Aorta (tissue), 5 donors: ENCODE measurements at places on chromosomes 2 and 18.

DNA sequence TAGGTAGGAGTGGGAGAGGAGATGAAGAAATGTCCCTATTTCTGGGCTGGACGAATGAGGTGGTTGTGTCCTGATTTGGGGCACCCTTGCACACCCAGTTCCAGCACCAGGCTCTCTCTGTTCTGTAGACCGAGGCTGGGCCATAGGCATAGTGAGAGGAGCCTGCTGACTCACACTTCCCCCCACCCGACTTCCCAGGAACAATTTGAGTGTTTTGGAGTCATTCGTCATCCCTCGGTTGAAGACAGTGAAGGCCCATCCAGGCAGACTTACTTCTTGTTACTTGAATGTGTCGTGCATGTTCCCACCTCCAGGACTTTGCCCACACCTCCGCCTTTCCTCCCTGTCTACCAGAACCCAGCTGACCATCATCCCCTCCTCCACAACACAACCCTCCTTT is 179.1 kb downstream of the HAUS1 start:
- no peak for DNase-seq

GRCh38 chr2:169978402-169979017 is 151.3 kb downstream of the UBR3 start:
- DNase-seq: no peak

- DNase-seq: no peak
Observed at GRCh38 chr2:85255813-85256594, 71.8 kb downstream of the TGOLN2 start.

DNA sequence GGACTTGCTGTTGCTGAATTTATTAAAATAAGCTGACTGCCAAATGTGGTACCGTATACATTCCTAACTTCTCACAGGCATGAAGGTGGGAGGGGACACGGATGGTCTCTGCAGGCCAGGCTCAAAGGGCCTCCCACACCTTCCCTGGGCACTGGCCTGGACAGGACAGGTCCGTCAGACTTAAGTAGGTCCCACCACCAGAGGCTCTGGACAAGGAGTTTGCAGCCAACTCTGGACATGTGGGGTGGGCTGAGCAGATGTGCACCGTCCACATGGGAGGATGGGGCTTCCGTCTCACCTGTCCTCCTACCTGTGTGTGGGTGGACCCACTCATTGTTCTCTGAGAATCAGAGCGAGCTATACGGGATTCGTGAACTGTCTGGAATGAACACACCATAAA is 8.2 kb downstream of the ODC1 start:
- no peak for DNase-seq

DNA sequence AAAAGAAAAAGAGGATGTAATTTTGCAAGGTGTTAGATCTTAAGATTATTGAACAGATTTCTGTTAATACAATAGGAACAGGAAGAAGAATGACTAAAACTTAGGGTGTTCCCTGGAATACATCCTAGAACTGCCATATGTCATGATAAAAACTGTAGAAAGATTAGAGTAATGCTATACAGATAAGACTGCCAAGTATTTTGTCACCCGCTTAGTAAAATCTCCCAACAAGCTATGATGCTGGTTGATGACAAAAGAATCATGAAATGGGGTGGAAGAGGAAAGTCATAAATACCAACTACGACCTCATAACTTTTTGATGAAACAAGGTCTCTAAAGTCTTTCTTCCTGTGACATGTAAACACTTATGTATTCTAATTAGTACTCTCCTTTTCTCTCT is 163.6 kb upstream of the COL3A1 start:
- DNase-seq: no peak

DNA sequence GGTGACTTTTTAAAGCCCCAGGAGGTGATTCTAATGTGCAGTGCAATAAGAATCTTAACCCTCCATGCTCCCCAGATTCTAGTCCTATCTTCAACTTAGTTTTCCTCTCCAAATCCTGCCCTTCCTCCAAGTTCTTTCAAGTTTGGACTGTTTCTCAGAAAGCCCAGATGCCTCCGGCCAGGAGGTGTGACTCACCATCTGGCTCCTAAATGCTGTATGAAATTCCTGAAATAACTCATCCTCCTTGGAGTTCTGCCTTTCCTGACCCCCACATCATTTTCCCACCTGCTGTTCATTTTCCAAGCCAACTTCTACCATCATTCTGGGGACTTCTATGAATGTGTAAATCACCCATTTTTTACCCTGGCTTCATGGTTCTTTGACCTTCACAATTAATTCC is 118.2 kb upstream of the NOL4 start:
- no peak for DNase-seq

GRCh38 chr2:130720036-130720435 is 8.8 kb upstream of the GPR148 start:
- DNase-seq: no peak

GRCh38 chr2:44744961-44745892 is 196.3 kb upstream of the SIX3 start:
- DNase-seq: no peak

GRCh38 chr2:85772019-85772745 is 18.4 kb downstream of the ATOH8 start:
- peak; percentile 100 for DNase-seq

- DNase-seq: no peak
Observed at GRCh38 chr2:164447660-164448059, 173.6 kb downstream of the GRB14 start.

DNA sequence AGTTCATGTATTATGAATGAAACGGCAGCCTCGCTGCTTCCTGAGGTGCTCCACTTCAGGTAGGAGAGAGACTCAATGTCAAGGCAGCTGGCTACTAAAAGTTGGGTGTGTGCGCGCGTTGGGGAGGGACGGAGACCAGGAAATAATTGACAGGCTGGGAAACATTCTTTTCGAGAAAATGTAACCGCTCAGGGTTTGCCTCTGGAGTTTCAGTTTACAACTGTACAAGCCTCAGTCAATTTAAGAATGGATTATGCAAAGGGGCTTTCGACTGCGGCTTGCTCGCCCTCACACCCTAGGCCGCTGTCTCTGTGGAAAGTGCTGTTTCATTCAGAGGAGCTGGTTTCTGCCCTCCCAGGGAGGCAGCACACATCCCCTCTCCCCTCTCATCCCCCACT is 4.4 kb upstream of the SPRED2 start:
- no peak for DNase-seq

- no peak for DNase-seq
Observed at GRCh38 chr2:123530004-123530403, 495.1 kb upstream of the CNTNAP5 start.

GRCh38 chr2:71756280-71756906 is 303.0 kb downstream of the DYSF start:
- no peak for DNase-seq

DNA sequence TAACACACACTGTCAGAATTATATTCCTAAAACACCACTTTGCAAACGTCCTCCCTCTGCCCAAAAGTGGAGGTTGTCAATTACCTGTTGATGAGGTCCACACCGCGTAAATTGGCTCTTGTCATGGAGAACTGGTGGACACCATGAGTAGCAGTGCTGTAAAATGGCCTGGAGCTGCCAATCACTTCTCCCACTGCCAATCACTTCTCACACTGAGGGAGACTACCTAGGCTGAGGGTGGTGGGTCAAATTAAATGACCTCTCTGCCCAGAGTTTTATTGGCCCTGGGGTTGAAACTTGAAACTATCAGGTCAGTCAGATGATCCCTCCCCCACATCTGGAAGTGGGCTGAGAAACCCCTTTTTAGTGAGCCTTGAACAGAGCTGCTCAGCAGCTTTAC is 89.6 kb downstream of the SOWAHC start:
- no peak for DNase-seq

DNA sequence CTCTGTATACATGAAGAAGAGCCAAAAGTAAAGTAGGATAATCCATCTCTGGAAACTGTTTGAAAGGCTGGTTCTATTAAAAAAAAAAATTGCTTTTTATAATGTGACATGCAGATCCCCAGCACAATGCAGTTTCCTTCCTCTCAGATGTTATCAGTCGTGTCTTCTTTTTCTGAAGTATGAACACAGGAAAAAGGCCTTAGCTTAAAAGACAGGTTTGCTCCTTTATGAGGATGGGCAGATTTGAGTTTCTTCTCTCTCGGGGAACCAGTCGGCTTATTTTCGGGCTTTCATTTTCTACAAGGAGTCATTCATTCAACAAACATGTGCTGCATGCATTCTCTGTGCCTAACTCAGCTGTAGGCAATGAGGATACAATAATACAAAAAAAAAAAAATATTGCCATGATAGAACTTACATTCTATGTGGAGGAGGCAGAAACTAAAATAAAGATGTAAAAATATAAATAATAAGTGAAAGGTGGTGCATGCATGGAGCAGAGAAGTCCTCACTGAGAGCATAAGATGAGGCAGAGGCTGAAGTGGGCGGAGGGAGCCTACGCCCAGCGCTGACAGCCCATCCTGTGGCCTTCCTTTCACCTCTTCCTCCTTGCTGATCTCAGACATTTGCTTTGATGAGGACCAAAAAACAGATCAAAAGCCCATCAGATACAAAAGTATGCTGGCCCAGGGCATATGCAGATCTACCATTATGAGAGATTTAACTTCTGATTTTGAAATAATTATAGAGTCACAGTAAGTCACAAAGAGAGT is at the start of gene CD226:
TSS of gene CD226 (minus strand) at position 513 of the 773 bp plus-strand sequence. CDS start at position 46, 467 bp downstream.
- no peak for DNase-seq

DNA sequence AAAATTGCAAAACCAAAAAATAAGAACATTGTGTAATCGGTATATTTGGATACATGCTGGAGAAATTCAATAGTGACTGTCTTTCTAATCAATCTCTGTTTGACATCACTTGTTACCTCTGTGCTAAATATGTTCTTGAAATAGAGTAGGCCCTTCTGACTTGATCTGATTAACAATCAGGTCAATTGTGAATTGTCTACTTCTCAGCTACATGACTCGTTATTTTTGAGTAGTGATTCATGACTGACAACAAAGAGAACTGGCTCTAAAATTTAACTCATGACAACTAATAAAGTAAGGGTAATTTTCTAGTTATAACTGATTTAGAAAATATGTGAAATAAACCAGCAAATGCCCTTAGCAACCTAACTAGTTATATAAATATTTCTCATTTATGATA is 312.1 kb downstream of the TMX3 start:
- no peak for DNase-seq

DNA sequence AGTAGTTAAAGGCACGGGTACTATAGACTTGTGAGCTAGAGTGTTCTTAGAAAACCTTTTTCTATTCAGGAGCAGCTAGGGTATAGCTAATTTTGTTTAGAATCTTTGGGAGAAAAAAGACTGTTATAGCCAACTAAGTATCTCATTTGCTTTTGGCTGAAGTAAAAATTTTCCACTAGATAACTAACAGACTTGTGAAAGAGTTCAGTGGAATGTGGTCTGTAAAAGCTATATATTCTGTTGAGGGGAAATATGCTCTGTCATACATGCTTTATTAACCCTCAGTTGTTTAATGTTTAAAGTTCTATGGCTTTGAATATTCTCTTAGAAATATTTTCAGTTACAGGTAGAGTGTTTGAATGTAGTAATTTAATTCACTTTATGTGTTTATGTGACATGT is 49.7 kb downstream of the RIF1 start:
- DNase-seq: no peak

DNA sequence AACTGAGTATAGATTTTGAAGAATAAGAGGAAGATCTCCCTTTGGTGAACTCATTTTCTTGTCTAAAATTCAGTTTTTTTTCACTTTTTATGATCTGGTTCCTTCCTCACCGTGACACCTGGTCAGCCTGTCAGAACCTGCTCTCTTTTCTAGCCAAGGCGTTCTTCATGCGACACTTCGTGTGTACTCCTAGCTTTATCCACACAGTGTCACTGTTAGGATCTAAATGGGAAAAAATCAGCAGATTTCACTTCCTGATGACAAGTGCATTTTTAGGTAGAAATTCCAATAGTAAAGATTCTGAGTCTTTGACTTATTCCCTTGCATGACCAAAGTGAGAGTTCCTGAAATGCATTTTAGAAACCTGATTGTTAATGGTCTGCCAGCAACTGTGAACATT is 89.8 kb downstream of the KLHL14 start:
- DNase-seq: no peak

GRCh38 chr2:99868260-99868659 is 274.1 kb downstream of the AFF3 start:
- no peak for DNase-seq

- DNase-seq: no peak
Observed at GRCh38 chr2:10934308-10934978, 22.7 kb downstream of the KCNF1 start.

- DNase-seq: no peak
Observed at GRCh38 chr18:6719910-6720683, 9.4 kb upstream of the ARHGAP28 start.

DNA sequence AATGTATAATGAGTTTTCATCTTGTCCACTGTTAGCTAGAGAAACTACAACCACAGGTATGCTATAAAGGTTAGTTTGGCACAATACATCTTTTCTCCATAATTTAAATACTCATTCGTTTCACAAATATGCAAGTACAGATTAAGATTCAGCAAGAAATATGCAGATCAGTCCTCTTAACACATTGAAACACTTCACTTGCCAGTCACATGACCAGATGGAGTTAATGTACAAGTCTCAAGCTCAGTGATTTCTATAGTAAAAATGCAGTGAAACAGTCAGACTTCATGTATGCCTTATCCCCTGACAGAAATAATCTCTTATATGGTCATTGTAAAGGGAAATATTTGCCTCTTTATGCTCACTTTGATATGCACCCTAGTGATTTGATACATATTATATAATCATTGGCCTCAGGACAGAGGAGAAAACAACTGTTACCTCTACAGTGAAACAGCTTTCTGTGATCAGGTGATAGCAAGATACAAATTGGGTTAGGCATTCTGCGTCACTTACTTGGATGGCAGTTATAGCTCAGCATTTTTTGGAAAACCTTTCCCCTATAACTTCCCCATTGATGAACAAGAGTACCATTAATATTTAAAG is 104.6 kb downstream of the TCF4 start:
- DNase-seq: no peak

DNA sequence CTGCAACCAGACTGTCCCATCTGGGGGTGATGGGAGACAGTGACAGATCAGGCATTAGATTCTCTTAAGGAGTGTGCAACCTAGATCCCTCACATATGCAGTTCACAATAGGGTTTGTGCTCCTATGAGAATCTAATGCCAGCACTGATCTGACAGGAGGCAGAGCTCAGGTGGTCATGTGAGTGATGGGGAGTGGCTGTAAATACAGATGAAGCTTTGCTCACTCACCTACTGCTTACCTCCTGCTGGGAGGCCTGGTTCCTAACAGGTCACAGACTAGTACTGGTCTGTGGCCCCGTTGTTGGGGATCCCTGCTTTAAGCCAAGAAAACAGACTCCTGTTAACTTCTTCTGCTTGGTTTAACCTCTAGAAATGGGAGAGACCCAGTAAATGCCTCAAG is 3.2 kb downstream of the CYP27A1 start:
- no peak for DNase-seq
